ENCODE measurements at places on chromosomes 2 and 18. TPM values are rescaled to one million over a fixed set of nuclear protein-coding genes. Genes with fewer than 3 reads are reported as not detected.
A peak's percentile ranks its signal among the peaks of the same experiment; 100 is the strongest.

DNA sequence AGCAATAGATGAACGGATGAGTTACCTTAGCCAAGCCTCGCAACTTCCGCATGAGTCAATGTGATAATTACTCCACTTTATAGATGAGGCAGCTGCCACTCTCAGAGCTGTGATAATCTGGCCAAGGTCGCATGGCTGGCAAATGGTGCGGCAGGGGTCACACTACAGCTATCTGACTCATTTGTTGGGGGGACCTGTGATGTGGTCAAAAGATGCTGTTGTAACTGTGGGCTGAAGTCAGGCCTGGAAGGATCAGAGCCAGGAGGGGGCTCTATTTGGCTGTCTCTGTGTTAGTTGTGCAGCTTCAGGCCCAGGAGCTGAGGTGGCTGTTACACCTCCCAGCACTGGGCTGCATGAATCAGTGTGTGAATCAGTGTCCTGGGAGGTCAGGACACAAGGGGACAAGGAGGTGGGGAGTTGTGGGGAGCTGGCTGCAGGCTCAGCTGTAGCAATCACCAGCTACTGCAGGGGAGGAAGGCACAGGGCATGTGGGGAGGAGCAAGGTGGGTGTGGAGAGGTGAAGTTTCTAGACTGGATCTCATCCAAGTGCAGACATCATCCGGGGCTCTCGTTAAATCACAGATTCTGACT, 33.1 kb downstream of the NGEF start:
- no peak for DNase-seq

DNA sequence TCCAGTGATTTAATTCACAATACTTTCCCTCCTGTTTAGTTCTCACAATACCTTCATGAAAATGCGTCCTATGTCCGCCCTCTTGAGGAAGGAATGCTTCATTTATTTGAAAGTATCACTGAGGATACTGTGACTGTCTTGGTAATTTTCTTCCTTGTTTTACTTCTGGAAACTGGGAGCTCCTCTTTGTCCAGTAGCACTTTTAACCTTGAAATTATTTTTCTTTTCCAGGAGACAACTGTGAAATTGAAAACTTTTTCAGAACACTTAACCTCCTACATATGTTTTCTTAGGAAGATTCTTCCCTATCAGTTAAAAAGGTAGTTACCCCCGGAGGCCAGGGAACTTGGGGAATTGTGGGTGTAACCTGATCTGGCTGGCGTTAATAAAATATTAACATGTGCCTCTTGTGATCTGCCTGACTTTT, 58.9 kb upstream of the STON1 start:
- DNase-seq, result peak; percentile 70

- DNase-seq, result no peak
Measured at GRCh38 chr18:22536558-22536957, 118.8 kb upstream of the CTAGE1 start.

SELENOI gene
- polyA plus RNA-seq, result 24.5 TPM

DNA sequence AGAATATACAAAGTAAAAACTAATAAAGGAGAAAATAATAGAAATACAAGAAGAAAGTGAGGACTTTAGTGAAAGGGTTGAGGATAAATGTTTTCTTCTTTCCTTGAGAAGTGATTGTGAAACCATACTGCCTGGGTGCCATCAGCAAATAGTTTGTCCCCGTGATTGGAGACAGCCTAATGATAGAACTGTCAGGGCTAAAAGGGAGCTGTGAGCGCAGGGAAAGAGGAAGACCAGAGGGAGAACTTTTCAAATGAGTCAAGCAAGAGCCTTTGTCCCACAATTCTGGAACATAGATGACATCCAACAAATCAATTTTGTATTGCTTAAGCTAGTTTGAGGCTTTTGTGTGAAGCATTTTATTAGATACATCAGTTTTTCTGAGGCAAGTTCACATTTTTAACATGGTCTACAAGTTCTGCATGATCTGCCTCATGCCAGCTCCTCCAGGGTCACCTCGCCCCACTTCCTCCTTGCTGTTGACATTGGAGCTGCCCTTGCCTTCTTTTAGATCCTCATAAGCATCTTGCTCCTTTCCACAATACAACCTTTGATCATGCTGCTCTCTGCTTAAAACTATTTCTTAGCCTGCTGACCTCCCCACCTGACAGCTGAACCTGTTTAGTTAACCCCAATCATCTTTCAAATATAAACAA, 213.4 kb upstream of the REG3G start:
- no peak for DNase-seq

DNA sequence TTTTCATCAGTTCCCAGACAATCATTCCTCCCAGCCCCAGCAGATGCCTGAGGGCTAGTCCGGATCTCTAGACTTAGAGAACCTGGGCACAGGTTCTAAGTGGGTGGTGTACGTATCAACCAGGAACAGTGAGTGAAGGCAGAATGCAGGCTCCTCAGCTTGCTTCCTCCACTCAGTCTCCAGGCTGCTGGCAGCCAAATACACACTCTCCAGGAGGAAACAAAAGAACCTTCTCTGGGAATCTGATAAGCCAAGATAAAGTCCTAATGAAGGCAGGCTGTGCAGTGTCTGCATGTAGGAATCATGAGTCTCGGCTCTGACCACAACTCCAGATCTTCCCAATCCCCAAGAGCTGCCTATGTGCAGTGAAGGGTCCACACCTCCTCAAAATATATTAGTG, 245.7 kb downstream of the SP3 start:
- no peak for DNase-seq

DNA sequence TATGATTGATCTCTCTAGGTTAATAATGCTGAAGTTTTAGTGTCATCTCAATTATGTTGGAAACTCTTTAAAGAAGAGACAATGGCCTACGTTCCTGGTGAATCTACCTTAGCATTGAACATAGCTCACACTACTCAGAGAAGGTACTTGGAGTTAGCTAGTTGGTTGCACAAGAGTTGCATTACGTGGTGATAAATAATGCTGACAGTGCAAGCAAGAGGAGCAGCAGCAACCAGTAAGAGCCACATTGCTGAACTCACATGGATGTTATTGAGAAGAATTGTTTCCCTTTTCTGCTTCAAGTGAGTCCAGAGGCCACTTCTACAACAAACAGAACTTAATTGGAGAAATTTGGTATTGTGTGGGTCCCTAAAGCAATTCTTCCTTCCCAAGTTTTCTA, 737.1 kb downstream of the TDRD15 start:
- no peak for DNase-seq

DNA sequence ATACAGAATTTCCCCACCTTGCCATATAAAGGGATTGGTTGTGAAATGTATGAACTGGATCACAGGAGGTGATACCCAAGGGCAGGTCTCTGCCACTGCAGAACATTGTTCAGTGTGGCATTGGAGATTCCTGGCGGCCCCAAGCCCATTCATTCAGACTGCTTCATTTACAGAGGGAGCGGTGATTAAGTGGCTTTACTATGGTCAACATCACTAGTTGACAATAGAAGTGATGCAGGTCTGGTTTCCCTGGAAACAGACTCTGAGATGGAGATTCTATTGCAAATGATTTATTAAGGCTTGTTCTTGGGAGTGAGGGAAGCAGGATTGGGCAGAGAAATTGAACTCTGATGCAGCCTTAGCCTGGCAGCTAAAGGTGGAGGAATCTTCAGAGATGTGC, 62.4 kb downstream of the ZDBF2 start:
- no peak for DNase-seq

DNA sequence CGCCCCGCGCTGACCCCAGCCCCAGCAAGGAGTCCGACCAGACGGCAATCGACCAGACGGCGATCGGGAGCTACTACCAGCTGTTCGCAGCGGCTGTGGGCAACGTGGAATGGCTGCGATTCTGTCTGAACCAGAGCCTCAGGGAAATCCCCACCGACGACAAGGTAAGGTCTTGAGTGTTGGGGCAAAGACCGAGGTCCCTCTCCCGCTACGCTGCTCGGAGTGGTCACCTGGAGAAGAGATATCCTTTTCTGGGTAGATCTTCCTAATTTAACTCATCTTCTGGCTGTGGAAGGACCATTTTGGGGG, 704 bp downstream of the ANKRD53 start:
- no peak for DNase-seq

- no peak for DNase-seq
Measured at GRCh38 chr2:17915099-17915498, 36.6 kb downstream of the KCNS3 start.

GRCh38 chr2:28247290-28247689, 145.4 kb upstream of the FOSL2 start:
- no peak for DNase-seq

UPP2 gene
- 9.3 TPM for polyA plus RNA-seq

DNA sequence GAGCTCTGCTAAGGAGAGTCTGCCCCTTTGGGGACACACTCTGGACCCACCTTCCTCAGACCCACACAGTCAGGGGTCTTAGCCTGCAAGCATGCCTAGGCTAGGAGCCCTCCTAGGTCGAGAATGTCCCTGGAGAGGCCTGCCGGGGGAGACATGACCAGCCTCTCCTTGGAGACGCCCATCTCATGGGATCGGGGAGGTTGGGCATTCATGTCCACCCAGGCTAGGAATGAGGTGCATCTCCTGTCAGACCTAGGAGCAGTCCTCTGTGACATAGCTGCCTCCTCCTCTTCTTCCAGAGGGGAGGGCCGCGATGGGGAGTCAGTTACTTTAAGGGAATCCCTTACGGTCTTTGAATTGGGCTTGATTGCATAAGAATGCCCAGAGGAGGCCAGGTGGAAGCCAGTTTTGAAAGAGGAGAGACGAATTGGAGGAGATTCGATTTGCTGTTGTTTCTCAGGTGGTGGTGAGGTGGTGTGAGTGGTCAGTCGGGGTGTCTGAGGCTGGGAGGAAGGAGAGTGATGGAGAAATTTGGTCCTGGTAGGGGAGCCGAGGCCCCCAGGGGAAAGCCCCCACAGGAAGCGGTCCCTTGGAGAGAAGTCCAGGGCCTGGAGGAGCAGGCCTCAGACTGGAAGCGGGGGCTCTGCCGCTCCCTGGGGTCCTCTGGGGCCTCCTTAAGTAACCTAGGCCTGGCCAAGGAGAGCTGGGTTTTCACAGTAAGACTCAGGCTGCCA, 241.3 kb downstream of the DYSF start:
- DNase-seq, result no peak

DNA sequence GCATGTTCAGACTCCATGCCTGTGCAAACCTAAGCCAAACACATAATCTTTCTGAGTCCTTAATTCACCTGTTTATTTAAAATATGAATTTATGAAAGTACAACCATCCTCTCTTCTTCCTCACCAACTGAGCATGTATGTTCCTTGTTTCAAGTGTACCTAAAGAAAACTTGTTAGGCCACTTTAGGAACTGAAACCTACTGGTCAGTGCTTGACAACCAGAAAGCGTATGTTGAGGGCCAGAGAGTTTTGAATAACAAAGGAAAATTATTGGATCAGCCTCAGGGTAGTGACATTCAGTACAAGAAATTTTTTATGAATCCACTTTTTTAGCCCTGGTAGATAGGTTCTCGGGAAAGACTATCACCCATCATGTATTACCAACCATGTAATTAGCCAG, 847.6 kb upstream of the CELF4 start:
- DNase-seq, result no peak

- DNase-seq, result no peak
Measured at GRCh38 chr18:79922971-79923411, 28.5 kb downstream of the SLC66A2 start.

NLRC4 gene
- polyA plus RNA-seq, result 0.92 TPM

PSMA8 gene
- not detected for polyA plus RNA-seq

- DNase-seq, result no peak
Measured at GRCh38 chr18:39951142-39951720, 2003.8 kb upstream of the PIK3C3 start.

DSG2 gene
- polyA plus RNA-seq, result 52.9 TPM

DNA sequence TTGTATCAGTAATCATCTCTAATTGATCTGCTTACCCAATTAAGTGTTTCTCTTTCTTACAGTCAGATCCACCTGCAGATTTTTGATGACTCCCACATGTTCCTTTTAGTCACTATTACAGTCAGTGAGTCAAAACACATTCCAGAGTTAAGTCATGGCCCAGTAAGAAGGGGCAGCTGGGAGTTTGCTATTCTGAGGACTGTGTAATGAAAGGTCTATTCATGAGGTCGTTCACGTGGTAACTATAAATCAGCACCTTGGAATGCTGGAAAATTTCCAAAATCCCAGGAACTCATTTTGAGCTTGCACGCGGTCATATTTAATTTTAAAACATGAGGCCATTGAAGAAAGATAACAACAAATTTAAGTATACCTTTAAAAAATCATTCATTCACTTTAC, 252.5 kb downstream of the XIRP2 start:
- DNase-seq, result peak; percentile 35
